NCI-H187 treated with DMSO at 0.1 percent for 48 hours (cell line): ENCODE measurements at places on chromosomes 6 and 20.

DNA sequence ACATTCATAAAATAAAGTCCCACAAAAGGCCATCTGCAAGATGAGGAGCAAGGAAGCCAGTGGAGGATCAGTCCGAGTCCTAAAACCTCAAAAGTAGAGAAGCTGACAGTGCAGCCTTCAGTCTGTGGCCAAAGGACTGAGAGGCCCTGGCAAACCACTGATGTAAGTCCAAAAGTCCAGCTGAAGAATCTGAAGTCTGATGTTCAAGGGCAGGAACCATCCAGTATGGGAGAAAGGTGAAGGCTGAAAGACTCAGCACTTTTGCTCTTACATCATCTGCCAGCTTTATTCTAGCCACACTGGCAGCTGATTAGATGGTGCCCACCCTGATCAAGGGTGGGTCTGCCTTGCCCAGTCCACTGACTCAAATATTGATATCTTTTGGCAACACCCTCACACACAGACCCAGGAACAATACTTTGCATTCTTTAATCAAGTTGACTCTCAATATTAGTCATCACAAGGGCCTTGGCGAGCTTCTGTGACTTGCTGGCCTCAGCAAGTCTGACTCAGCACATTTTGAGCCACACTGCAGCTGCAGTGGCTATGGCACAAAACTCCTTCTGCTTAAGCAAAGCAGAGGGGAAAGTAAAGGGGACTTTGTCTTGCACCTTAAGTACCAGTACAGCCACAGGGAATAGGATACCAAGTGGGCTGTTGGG lies 1370.3 kb upstream of the CITED2 start:
- no peak for DNase-seq

DNA sequence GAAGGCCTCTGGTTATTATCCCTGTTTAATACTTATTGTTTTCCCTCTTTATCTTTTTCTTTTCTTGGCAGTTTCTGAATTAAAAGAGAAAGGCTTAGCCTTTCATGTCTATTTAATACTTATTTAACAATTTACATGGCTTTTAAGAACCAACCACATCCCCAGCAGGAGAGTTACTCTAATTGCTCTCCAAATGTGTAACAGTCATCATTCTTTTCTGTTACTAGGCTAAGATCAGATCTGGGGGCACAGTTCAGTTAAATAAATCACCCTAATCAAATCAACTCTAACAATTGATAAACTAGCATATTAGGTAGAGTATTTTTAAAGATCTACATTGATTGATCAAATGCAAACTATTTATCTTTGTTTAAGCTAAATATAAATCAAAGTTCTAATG lies 54.1 kb upstream of the NT5E start:
- DNase-seq, result no peak

GRCh38 chr6:119348096-119348747 lies 1.3 kb downstream of the MAN1A1 start:
- DNase-seq, result no peak

DNA sequence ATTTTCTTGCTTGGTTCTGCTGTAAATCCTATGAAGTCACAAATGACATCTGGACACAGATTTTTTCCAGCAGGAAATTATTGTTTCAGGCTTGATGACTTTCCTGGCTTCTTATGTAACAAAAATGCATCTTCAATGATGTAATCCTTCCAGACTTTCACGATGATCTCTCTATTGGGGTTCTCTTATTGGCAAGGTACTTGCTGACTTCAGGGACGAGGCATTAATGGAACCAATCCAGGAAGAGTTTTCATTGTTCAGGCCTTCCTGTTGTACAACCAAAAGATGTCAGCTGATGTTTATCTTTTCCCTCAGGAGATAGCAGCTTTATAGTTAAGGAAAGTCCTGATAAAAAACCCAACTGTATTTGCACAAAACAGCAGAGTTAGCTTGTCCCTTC lies 118.5 kb upstream of the MMS22L start:
- DNase-seq, result no peak

- DNase-seq, result no peak
These were observed 102.2 kb downstream of the RTN4IP1 start for GRCh38 chr6:106527117-106527516.

GRCh38 chr6:116217069-116217468 lies 36.8 kb downstream of the TSPYL4 start:
- DNase-seq, result no peak

DNA sequence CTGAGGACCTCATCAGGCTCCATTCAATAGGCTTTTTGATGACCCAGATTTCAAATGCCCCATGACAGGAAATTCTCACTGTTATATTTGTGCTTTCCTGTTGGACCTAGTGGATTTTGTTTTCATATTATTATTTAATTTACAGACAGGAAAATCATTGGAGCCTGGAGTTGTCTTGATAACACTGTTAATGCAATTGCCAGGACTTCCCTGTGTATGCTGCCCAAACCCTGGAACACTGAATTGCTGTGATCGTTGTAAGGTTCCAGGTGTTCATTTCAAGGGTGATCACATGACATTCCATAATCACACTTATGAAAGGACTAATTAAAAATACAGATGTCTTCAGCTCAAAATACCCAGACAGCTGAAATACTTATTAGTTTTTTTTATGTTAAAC lies 783.2 kb downstream of the DHX35 start:
- no peak for DNase-seq

DNA sequence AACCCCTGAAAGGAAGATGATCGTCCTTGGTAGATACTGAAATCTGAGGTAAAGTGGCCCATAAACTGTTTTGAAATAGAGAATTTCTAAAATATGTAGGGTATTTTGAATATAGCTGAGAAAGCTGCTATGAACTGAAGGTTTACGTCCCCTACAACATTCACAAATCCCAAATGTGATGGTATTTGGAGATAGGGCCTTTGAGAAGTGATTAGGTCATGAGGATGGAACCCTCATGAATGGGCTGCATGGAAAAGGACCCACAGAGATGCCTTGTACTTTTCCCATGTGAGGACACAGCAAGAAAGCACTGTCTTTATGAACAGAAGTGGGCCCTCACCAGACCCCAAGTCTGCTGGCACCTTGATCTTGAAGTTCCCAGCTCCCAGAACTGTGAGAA lies 6.8 kb upstream of the PNISR start:
- no peak for DNase-seq

- no peak for DNase-seq
These were observed 164.6 kb upstream of the CDYL start for GRCh38 chr6:4611429-4612129.

DNA sequence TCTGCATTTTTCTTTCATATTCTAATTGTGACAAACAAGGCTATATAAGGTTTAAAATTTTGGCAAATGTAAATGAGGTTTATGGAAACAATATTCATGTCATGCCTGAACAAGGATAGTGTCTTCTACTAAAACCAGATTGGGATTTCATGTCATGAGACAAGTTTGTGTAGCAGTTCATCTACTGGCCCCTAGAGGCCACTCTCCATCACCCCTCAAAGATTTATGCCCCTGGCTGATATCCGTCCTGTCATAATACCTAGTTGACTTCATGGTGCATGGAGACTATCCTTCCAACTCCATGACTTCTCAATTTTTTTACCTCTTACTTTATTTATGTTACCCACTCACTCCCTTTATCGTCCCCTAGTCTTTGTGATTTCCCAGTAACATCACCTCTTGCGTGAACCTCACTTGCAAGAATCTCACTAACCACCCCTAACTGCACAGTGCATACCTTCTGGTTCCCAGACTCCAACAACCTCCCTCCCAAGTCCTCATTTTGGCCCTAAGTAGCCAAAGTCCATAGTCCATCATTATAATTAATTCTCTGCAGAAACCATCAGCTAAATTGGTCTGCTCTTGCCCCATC lies 179.8 kb downstream of the TASP1 start:
- no peak for DNase-seq

GRCh38 chr20:63847237-63848002 lies 13.9 kb upstream of the ABHD16B start:
- no peak for DNase-seq

GRCh38 chr6:12969966-12970365 lies 253.4 kb downstream of the PHACTR1 start:
- no peak for DNase-seq

DNA sequence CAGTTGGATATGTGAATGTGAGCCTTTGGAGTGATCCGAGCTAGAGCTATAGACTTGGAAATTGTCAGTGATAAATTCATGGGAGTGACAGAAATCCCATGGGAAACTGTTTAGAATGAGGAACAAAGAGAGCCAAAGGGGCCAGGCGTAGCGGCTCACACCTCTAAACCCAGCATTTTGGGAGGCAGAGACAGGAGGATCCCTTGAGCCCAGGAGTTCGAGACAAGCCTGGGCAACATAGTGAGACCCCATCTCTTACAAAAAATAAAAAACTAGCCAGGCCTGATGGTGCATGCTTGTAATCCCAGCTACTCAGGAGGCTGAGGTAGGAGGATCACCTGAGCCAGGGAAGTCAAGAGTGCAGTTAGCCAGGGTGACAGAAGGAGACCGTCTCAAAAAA lies 39.3 kb upstream of the SOX4 start:
- no peak for DNase-seq

DNA sequence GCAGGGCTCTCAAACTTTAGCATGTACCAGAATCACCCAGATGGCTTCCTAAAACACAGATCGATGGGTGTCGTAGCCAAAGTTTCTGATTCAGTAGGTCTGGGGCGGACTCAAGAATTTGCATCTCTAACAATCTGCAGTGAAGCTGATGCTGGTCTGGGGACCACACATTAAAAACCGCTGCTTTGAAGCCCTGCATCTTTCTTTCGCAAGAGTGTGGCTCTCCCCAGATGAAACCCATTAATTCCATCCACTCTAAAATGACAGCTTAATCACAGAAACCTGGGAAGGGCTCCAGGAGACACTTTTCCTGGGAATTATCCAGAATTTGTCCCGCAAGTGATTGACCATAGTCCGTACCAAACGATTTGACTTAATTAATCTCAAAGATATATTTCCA lies 319.8 kb upstream of the PLCB4 start:
- no peak for DNase-seq

DNA sequence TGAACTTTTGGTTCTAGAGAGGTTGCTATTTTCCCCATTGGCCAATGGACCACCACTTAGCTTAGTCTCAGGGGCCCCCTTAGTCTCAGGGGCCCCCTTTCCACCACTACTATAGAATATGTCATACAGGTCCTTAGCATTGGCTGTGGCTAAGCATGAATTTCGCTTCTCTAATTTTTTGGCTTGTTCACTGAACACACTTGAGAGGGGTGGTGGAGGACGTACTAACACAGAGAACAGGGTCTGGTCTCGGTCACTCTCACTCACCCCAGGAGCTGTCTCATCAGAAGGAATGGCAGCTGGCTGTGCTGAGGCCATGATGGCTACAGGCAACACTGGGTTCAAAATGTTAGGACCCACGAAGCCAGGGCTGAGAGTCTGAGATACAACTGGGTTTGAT lies 30.3 kb downstream of the ZNF318 start:
- DNase-seq, result no peak

GRCh38 chr20:63129991-63130657 lies 85.8 kb downstream of the YTHDF1 start:
- DNase-seq, result no peak

DNA sequence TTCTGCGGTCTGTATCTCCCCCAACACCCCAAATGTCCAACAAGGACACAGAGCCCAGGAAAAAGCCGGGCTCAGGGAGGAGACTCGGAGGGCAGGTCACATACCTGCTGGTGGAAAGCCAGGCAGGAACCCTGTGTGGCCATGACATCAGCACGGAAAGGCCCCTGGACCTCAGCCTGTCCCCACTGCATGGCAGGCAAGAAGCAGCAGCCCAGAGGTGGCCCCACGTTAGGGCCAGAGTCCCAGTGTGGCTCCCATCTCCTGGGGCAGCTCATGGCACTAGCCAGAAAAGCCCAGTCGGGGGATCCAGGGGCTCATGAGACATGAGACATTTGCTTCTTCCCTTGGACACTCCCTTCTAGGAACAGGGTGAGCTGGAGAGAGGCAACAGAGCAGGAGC lies 258.7 kb downstream of the DLL1 start:
- DNase-seq, result no peak

GRCh38 chr20:60200305-60200918 lies 242.2 kb downstream of the CDH26 start:
- no peak for DNase-seq

GRCh38 chr20:50215101-50215690 lies 24.6 kb downstream of the CEBPB start:
- no peak for DNase-seq

DNA sequence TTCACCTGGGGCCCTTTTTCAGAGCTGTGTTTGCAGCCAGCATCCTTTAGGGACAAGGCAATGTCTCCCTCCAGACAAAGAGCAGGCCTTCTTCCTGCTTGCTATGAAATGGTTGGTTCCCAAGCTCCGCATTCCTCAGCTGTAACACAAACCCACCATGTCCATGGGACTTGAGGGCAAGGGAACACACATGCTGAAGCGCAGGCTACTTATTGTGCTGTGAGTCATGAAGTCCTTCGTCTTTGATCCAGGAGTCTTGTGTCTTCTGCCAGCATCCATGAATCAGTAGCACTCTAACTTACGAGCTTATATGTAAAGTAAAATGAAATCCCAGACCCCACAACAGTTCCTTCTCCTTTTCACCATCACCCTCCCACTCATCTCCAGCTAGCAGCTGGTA lies 59.0 kb downstream of the ANKRD60 start:
- no peak for DNase-seq

DNA sequence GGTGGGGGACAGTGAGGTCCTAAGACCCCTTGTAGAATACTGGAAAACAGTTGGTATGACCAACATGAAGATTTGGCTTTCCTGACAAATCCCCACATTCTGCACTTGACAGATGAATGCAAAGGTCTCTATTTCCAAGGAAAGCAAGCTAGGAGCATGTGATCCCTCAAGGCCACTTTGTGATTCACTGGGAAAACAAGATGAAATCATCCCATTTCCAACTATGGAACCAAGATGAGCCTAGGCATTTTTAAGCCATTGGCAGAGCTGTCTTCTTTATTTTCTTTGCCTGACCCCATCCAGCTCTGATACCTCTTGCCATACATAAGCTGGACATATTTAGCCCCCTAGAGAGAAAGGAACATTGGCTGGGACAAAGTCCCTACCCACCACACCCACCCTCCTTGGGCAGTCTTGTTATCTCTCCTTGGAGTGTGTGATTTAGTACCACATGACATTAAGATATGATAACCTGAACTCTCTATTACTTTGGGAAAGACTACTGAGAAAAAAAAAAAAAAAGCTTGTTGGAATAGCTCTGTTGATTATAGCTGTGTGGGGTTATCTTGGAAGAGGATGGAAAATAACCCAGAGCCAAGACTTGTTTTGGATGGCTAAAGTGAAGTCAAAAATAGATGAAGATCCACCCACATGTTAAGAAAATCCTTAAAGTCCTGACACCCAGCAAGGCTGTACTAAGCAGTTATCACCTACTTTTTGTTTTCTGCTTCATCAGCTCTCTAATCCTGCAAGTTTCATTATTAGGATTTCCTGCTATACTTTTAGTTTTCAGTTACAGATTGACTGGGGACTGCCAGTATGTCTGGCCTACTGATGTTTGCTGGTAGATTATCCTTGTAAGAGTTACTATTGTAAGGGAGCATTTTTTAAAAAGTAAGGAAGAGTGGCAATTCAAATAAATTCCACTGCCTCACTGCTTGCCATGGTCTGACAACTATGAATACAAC lies 90.1 kb upstream of the PREP start:
- no peak for DNase-seq

DNA sequence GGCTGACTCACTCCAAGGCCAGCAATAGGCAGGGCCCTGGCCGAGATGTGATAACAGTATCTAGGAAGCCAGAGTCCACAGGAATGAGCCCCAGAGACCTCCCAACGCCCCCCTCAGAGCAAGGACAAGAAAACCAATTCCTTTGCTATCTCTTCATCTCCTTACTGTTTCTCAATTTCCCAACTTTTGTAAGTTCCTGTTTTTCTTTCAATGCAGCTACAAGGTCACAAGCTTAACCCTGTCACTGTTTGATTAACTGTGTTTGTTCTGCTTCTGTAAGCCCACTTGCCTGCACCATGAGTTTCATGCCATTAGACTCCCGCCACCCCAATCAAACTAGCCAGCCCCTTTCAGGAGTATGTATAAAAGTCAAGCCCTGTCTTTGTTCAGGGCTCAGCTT lies 3.5 kb downstream of the FKBP1C start:
- no peak for DNase-seq
